ENCODE measurements at places on chromosomes 6 and 20.

- DNase-seq: peak; percentile 39
Observed at GRCh38 chr6:116287689-116288282, 8.1 kb upstream of the TSPYL1 start.

GRCh38 chr6:148440877-148441453 is 98.3 kb downstream of the SASH1 start:
- peak; percentile 87 for DNase-seq

DNA sequence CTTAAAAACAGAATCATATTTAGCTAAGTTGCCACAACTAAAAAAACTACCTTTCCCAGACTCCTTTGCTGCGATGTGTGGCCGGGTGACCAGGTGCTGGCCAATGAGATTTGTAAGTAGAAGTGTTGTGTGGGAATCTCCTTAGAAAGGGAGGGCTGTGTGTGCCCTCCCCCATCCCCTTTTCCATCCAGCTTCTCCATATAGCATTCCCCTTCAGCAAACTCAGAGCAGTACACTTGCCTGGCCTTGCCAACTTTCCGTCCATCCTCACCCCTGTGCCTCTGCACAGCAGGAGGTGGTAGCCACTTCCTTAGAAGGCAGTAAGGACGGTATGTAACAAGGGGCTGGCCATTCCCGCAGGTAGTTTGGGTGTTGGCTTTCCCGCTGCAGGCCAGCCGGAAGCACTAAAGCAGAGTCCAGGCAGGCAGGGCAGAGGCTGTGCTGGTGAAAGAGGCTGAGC is 22.3 kb upstream of the KCNK16 start:
- DNase-seq: no peak

- DNase-seq: no peak
Observed at GRCh38 chr6:138531387-138531786, 32.1 kb upstream of the NHSL1 start.

DNA sequence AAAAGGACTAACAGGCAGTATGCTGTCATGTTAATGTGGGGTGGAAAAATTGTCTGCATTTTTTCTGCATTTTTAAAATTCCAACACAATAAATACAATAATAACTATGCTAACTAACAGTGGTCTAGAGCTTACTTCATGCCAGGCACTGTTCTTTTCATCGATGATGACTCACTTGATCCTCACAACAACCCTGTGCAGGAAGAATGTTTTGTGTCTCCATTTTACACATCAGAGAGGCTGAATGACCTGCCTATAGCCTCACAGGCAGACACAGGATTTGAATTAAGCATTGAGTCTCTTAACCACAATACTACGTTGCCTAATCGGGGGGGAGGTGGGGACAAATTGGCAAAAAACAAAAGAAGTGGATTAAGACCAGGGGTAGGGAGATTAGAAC is 26.9 kb upstream of the FANCE start:
- DNase-seq: peak; percentile 90

- no peak for DNase-seq
Observed at GRCh38 chr6:14305131-14305530, 187.6 kb downstream of the CD83 start.

DNA sequence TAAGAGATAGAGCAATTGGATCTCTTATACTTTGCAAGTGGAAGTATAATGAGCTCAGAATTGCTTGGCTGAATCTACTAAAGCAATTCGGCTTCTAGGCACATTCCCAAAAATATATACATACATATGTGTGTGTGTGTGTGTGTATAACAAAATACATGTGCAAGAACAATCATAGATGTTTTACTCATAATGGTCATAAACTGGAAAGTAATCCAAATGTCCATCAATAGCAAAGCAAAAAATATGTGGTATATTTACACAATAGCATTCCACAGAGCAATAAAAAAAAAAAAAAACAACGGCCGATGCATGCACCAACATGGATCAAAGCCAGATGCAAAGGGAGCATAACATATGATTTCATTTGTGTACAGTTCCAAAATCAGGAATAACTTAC is 707.9 kb downstream of the RFPL4B start:
- DNase-seq: no peak

DNA sequence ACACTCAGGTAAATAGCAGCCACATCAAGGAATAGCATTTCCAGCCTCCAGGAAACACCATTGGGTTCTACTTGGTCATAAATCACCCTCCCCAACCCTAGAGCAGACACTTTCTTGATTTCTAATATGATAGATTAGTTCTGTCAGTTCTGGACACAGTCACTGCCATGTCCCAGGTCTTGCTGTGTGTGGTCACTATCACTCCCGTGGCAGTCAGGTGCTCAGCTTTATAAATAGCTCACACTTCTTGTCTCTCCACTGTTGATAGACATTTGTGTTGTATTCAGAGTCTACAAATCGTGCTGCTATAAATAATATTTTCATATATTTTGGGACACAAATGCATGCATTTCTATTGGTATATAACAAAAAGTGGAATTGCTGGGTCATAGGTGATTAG is 13.3 kb downstream of the HLA-F start:
- DNase-seq: no peak

GRCh38 chr6:142241061-142241460 is 60.7 kb upstream of the ADGRG6 start:
- DNase-seq: no peak

DNA sequence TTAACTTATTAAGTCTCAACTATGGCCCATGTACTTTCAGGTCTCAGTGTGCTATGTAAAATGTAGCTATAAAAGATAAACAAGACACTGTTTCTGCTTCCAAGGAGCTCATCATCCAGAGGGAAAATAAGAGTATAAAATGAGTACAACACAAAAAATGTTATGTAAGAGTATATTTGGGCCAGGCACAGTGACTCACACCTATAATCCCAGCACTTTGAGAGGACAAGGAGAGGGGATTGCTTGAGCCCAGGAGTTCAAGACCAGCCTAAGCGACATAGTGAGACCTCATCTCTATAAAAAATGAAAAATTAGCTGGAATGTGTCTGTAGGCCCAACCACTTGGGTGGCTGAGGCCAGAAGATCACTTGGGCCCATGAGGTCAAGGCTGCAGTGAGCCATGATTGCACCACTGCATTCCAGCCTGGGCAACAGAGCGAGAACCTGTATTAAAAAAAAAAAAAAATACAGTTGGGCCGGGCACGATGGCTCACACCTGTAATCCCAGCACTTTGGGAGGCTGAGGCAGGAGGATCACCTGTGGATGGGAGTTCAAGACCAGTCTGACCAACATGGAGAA is 124.0 kb downstream of the EDN1 start:
- DNase-seq: no peak

GRCh38 chr20:6829510-6830116 is 62.1 kb downstream of the BMP2 start:
- DNase-seq: no peak

- DNase-seq: no peak
Observed at GRCh38 chr6:64990652-64991304, 716.2 kb downstream of the EYS start.

DNA sequence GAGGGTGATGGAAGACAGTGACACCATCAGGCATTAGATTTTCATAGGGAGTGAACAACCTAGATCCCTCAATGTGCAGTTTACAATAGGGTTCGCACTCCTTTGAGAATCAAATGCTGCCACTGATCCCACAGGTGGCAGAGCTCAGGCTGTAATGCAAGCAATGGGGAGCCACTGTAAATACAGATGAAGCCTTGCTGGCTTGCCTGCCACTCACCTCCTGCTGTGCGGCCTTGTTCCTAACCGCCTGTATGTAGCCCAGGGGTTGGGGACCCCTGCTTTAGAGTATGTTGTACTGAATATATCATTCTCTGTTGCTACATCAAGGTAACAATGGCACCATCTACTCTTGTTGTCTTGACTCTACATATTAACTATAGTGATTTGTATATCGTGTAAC is 37.1 kb downstream of the TPD52L1 start:
- no peak for DNase-seq

DNA sequence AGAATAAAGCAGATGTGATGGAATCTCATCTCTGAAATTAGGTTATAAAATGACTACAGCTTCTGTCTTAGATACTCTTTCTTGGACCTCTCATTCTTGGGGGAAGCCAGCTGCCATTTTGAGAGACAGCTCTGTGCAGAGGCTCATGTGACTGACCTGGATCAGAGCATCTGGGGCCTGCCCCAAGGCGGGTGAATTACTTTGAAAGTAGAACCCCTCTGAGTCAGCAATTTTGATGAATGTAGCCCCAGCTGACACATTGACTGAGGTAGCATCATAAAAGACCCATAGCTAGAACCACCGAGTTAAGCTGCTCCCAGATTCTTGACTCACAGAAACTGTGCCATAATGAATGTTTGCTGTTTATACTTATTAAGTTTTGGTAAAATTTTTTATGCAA is 124.5 kb downstream of the THEMIS start:
- no peak for DNase-seq

DNA sequence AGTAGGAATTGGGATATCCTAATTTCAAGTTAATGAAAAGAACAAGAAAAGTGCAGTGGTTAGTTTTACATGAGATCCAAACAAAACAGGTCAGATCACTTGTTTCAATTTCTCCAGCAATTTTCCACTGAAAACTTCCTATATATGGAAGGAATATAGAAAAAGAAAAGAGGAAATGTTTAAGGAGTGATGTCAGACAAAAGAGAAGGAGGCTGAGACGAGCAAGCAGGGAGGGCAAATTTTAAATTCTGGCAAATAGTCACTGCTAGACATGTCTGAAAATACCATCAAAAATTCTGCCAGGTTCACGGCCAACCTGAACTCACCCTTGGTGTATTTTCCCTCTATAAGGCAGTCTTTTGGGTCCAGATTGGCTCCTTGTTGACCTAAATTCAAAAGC is 9.5 kb upstream of the NUP153 start:
- DNase-seq: no peak

- DNase-seq: peak; percentile 37
Observed at GRCh38 chr6:33508935-33509926, 54.9 kb downstream of the ZBTB9 start.

DNA sequence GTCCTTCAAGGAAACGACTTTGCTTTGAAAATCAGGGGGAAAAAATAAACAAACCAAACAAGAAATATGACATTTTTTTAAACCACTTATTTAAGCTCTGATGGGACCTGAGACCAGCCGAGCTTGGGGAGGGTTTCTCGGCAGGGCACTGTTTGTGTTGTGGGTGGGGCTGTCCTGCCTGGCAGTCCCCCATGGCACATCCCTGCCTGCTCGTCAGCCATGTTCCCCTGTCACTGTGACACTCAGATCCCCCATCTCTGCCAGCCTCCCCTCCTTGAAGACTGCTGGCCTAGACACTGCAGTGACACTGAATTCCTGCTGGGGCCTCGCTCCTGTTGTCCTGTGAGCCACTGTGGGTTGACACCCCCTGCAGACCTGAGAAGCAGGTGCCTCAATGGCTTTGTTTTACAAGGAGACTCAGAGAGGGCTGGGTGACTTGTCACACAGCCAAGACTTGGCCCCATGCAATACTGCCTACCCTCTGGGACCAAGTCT is 95.1 kb upstream of the PTPN1 start:
- no peak for DNase-seq

DNA sequence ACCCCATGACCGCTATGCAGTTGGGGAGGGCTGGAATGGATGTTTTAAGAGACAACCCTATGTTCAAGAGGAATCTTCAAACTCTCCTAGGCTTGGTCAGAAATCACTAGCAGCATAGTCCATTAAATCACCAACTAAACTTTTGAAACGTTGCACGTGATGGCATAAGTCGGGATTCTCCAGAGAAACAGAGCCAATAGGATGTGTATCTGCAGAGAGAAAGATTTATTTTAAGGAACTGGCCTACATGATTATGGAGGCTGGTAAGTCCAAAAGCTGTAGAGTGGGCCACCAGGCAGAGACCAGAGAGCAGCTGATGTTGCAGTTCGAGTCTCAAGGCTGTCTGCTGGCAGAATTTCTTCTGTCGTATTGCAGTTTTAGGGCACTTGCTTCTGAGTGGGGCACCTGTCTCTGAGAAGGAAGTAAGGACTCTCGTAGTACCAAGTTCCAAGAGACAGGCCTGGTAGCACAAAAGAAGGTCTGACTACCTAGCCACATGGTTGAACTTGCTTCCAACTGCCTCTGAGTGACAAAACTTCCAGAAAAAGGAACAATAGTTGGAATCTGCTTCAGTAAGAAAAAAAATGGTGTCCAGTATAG is 11.9 kb upstream of the IFNGR1 start:
- no peak for DNase-seq

- no peak for DNase-seq
Observed at GRCh38 chr6:87698547-87699006, 3.5 kb downstream of the AKIRIN2 start.

DNA sequence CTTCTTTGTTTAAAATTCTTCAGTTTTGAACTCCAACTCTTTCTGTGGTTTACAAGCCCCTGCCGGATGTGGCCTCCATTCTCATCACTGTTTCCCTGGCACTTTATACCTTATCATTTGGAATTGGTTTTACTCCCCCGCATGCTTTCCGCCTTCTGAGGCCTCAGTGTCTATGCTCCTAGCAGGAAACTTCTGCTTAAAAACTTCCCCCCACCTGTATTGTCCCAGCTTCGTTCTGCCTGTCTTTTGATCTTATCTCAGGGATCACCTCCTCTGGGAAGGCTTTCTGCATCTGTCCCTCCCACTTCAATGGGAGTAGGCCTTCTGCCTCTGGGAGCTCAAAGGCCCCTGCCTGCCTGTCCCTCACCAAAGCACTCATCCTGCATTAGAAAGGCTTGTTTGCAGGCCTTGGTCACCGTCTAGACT is 3.4 kb upstream of the ANGPT4 start:
- DNase-seq: no peak

- DNase-seq: no peak
Observed at GRCh38 chr6:43325876-43326275, 17.2 kb upstream of the CRIP3 start.

DNA sequence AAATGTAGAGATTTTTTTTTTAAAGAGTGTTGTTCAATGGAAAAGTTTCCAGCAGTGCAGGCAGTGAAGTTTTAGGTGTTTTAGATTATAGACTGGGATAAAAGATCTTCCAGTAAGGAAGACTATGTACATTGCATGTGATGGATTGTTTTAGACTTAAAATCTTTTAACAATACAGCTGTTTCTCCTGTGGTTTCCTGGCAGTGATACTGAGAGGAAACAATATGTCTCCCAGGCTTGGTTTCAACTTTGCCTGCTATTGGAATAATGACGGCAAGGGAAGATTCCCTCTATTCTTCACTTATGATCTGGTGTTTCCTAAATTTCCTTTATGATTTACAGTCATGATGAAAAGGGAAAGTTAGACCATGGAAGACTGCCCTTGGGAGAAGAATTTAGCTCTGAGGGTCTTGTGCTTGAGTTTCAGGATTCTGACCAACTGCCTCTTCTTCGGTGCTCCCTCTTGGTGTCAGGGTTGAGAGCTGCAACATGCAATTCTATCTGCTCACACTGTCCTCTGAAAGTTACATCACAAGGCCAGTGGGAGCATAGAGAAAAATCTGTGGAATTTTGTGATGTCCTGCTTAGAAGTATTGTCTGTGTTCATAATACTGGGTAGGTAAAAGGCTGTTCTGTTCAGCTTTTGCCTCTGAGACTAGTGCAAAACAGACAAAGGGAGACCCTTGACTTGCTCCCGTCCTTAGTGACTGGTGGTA is 262.8 kb upstream of the MAN1A1 start:
- peak; percentile 36 for DNase-seq

DNA sequence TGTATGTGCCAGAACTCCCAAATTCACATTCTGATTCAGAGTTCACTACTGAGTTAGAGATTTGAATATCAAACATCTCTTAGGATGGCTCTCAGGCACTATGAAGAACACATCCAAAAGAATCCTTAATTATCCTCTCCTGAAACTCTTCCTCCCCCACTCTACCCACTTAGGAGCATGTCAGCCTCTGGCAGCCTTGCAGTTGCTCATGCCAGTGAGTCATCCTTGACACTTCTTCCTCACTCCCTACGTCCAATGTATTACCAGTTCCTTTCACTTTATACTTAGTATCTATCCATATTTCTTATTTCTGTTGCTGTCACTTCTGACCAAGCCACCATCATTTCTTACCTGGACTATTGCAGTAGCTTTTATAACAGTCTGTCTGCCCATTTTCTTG is 192.0 kb upstream of the IMPG1 start:
- no peak for DNase-seq

All from GM03348 (cell line).